BJ (cell line): ENCODE measurements at places on chromosomes 12 and 14.

GRCh38 chr12:5511644-5512600 is 80.0 kb downstream of the NTF3 start:
- DNase-seq: no peak

DNA sequence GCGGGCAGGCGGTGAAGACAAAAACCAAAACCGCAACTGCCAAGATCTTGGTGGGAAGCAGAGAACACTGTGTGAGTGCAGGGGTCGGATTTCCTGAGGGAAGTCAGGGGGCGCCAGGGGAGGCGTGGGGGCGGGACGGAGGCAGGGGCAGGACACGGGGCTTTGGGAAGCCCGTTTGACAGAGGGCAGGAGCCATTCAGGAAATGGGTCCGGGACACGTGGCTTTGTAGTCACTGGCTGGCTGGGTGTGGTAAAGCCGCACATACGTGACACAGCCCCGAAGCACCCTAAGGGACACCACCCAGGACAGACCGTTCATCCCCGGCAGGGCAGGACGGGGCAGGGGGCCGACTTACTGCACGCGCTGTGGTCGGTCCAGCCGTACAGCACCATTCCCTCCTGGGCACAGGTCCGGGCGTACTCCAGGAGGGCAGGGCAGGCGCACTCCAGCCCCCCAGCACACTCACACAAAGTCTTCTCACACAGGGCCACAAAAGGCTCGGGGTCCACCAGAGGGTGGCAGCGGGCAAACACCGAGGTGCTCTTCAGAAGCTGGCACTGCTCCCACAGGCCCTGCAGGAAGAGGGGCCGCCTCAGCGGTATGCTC is 49.4 kb downstream of the VWF start:
- no peak for DNase-seq

DNA sequence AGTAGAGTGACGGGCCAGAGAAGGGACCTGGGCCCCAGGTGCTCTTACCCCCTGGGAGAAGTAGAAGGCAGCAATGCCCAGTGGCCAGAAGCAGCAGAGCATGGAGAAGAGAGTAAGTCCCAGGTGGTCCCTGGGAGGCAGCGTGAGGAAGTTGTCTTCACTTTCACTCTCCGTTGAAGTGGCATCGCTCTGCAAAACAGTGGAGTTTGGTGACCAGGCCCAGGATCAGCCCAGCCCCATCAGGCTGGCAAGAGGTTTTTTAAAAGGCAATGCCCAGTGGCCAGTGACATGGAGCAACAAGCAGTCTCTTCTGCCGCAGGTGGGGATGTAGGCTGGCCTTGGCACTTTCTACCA is 18.2 kb downstream of the SYNDIG1L start:
- DNase-seq: no peak

DNA sequence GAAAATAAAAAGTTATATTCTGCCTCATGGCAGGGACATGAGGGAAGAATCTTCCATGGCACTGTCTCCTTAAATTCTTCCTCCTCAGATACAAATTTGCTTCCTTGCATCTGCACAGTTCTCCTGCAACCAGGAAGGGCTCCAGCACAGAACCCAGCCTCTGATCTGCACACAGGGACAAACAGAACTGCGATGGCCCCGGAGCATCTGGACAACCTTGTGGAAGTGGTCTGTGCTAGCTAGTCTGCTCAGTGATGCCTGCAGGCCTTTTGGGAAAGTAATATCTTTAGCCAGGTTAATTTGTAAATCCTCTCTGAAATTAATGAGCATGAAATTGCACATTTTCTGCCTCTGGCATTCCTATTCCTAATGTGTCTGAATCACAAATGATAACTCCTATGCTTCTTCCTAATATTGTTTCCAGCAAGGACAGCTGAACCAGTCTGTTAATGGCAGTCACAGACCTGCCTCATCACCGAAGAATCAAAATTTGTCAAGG is 74.8 kb downstream of the GRIP1 start:
- DNase-seq: no peak

- DNase-seq: peak; percentile 69
Observed at GRCh38 chr14:92503756-92504491, 9.7 kb upstream of the RIN3 start.

GRCh38 chr12:65537978-65538377 is 259.5 kb downstream of the MSRB3 start:
- no peak for DNase-seq

- no peak for DNase-seq
Observed at GRCh38 chr14:36056845-36057244, 119.7 kb downstream of the PTCSC3 start.

GRCh38 chr12:92107094-92107493 is 38.6 kb downstream of the BTG1 start:
- no peak for DNase-seq
